ENCODE measurements at places on chromosomes 6 and 20.

DNA sequence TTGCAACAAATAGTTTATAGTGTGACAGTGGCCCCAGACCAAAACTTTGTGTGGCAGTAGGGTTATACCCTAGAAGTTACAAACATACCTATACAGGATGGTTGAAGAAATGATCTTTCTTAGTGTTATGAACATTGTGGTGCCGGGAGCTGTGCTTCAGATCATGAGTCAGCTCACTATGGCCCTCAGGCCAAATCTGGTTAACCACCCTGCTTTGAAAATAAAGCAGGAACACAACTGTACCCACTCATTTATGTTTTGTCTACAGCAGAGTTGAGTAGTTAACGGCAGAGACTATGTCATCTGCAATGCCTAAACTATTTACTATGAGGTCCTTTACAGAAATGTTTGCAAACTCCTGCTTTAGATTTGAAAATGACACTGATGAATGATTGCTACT is 24.3 kb downstream of the AKAP7 start:
- no peak for DNase-seq

GRCh38 chr20:61665528-61666470 is 399.9 kb downstream of the TAF4 start:
- DNase-seq = no peak

DNA sequence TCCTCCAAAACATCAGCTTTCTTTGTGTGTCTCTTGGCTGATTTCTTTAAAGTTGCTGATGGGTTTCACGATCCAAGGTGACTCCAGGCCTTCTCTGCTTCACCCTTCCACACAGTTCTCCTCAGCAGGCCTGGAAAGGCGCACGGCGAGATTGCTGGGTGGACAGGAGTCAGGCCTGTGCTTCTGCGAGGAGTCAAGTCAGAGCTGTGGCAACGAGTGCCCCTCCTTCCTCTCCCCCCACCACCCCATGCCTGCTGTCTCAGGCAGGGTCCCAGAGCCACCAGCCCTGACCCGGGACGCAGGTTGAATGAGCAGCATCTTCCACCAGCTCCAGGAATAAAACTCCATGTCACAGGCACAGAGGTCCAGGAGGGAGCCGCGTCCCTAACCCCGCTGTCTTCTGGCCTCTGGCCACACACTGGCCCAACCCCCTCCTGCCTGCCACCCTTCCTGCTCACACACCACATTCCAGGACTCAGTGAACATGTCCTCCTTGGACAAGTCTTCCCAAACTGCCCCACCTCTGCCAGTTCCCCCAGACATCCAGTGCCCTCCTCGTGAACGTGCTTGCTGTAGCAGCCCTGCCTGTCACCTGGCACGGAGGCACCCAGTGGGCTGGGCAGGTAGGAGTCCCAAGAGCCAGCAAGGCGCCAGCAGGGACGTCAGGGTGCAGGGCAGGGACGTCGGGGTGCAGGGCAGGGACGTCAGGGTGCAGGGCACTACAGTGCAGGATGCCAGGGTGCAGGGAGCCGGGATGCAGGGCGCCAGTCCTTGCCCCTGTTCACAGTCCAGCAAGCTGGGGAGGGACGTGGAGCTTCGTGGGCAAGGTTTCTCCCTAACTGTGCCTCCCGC is 7.2 kb upstream of the NTSR1 start:
- no peak for DNase-seq

- no peak for DNase-seq
Measured at GRCh38 chr20:19506021-19506420, 252.0 kb upstream of the RIN2 start.

GRCh38 chr6:166852451-166852975 is 103.8 kb downstream of the RNASET2 start:
- DNase-seq = no peak

DNA sequence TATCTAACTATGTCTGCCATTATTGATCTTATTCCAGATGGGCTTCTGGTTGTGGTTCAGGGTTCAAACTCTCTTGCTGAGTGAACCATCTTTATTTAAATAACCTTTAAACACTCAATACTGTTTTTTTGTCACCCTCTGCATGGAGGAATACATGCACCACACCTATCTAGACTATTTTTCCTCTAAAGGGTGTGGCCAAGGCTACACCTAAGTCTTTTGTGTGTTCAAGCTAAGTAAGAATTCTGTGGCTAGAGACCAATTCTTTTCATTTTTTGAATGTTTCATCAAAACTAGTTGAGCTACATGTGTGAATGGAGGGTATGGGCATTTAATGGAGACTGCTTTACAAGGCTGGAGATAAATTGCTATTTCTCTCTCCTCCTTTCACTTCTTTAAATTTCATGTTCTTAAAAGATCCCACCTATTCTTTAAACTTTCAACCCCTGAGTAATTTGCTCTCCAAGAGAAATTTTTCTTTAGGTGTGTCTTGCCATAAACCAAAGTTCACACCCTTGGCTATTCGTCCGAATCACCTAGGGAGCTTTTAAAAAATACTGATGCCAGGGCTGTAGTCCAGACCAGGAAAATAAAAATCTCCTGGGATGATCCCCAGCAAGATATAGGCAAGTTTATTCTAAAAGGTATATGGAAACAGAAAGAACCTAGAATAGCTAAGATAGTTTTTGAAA is 24.8 kb upstream of the MBOAT1 start:
- no peak for DNase-seq

Data from stimulated activated CD8-positive, alpha-beta memory T cell treated with anti-CD3 and anti-CD28 coated beads, Interleukin-7, amount 100 ng/mL, for 24 hours (primary cell).